ENCODE measurements at places on chromosomes 12 and 14.

DNA sequence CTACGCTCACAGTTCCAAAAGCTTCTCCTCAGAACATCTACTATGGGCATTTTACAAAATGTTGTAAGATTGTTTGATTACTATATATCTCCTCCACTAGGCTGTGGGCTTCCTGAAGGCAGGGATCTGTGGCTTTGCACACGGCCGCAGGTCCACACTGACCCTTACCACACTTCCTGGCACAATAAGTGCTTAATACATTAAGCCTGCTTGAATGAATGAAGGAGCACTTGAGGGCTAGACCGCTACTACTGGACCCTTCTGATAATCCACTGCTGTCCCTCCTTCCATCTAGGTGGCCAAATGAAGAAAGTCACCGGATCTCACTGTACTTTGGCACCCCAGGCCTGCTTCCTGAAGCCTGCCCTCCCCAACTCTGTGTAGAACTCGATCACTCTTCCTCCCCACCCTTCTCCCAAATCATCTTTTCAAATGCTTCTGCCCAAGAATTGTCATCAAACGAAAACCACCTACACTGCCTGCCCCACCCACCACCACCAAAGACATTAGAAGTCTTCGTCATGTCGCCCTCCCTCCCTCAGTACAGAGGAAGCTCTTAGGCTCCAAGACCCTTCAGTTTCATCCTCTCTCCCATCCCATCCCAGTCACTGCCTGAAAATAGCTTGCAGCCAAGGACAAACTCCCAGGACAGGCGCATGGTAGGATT is 596 bp upstream of the ZBTB39 start:
- DNase-seq, result no peak

DNA sequence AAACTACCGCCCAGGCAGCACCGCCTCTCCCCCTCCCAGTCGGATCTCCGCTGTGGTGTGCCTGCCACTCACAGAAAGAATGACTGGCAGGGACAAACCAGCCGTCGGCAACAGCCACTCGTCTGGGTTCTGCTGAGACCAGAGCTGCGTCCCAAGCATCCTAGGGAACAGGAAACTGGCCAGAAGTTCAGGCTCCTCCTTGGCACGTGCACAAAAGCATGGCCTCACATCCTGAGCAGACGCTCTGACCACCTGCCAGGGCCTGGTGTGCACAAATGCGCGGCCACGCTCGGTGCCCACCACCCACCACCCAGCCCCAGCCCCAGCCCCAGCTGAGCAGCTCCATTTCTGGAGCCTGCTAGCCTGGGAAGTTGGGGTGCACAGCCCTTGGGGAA is 214.8 kb downstream of the DPF3 start:
- no peak for DNase-seq

- peak; percentile 51 for DNase-seq
Observed at GRCh38 chr12:93376436-93377251, 1.1 kb upstream of the NUDT4 start.

GRCh38 chr12:94725375-94726168 is 75.2 kb upstream of the TMCC3 start:
- DNase-seq, result peak; percentile 39

- no peak for DNase-seq
Observed at GRCh38 chr14:105475269-105476096, 862 bp downstream of the CRIP2 start.

DNA sequence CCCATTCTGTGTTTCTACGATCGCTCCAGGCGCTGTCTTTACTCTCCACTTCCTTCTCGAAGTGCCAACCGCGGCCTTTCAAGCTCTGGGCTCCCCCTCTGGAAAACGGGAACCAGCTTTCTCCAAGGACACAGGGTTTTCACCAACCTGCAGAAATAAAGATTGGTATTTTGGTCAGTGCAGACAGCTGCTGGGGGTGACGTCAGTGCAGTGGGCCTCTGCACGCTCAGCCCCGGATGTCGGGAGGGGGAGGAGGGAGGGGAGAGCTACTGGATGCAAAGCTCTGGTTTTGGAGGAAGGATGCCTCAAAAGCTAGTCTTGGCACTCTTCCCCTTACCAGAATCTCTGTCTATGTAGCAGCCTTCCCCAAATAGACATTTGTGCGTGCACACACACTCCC is 19.9 kb downstream of the HRK start:
- peak; percentile 56 for DNase-seq

GRCh38 chr14:89445273-89445973 is 28.4 kb upstream of the FOXN3 start:
- DNase-seq, result peak; percentile 73

GRCh38 chr14:102902523-102903247 is 19.8 kb upstream of the AMN start:
- DNase-seq, result no peak

GRCh38 chr12:753611-754472 is 1.5 kb downstream of the WNK1 start:
- peak; percentile 77 for DNase-seq

DNA sequence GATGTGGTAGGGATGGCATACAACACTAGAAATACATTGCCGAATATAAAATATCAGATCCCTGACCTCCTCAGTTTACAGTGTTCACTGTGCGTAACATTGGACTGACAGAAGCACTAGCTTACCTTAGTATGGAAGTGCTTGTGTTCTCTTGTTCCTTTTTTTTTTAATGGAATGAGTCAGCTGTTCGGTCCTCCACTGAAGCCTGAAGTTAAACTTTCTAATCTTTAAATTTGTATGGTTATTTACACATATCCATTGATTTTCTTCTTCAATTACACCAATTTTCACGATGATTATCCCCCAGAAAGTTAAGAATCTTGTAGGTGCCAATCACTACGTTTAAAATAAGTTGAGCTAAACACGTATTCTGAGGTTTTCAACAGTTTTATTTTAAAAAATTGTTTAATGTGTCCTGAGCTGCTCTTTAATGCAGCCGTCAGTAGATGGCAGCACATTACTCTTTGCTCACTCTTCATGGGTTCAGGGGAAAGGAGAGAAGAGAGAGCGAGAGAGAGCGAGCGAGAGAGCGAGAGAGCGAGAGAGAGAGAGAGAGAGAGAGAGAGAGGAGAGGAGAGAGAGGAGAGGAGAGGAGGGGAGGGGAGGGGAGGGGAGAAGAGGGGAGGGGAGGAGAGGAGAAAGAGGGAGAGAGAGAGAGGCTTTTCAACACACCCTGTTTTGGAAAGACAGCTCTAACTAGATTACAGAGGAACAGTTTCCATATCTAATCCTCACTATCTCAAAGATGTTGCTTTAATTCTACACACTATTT is 134.7 kb upstream of the SCAF11 start:
- peak; percentile 82 for DNase-seq

DNA sequence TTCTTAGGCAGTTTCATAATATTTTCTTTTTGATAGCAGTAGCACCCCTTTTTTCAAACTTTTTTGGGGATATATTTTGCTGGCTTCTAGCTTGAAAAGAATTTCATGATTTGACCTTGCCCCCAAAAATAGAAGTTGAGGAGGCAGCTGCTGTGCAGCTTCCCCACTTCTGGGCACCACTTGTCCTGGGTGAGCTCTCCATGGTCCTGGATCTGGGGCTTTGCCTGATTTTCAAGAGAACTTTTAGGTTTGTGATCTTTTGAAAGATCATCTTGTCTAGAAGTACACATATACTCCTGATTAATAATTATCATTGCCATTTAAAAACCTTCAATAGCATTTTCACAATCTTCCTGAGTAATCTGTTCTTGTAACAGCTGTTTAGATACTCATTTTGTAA is 271.6 kb downstream of the NPAS3 start:
- DNase-seq, result peak; percentile 8

DNA sequence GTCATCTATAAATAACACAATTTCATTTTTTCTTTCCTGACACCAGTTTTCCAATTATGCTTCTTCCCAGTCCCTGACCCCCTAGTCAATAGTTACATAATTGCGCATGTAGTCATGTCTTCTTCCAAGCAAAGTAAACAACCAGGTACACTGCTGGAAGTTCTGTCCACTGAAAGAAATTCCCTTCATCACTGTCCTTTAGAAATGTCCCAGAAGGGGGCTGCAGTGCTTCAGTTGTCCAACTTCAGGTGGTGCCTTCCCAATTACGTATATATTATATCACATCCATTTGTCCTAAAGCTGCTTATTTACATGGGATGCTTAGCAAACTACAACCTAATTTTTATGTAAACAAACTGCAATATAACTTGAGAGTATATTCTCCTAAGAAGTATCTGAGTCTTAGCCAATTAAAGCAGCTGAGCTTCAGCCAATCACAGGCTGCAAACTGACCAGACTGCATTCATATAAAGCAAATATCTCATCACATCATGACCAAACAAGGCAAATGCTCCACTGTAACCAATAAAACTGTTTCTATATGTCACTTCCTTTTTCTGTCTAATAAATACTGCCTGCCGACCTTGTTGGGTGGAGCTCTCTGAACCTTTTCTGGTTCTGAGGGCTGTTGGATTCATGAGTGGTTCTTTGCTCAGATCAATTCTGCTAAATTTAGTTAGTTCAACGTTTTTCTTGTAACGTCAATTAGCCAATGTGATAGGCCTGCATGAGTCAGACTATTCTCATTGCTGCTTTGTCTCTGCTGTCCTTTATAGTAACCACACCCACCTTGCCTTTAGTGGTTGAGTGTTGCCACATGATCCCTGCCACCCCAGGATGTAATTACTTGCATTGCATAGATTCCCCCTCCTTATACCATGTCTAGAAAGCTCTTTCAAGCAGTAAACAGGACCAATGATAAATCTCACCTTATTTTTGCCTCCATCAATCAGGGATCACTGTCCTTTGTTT is 239.3 kb downstream of the ALG10B start:
- DNase-seq, result peak; percentile 34

DNA sequence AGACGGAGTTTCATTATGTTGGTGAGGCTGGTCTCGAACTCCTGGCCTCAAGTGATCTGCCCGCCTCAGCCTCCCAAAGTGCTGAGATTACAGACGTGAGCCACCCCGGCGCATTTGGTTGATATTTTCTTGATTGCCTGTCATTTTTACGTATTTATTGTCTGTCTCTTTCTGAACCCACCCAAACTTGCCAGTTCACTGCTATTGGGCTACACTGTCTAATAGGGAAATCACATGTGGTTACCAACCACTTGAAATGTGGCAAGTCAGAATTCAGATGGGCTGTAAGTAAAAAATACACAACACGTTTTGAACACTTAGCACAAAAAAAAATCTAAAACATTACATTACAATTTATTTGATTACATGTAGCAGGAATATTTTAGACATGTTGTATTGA is 2.1 kb downstream of the WSB2 start:
- DNase-seq, result no peak

GRCh38 chr14:53108292-53109104 is 44.6 kb downstream of the DDHD1 start:
- DNase-seq, result peak; percentile 9

GRCh38 chr12:19997656-19998400 is 370.5 kb upstream of the PDE3A start:
- no peak for DNase-seq

GRCh38 chr14:91241863-91242262 is 2.6 kb downstream of the GPR68 start:
- DNase-seq, result peak; percentile 84

DNA sequence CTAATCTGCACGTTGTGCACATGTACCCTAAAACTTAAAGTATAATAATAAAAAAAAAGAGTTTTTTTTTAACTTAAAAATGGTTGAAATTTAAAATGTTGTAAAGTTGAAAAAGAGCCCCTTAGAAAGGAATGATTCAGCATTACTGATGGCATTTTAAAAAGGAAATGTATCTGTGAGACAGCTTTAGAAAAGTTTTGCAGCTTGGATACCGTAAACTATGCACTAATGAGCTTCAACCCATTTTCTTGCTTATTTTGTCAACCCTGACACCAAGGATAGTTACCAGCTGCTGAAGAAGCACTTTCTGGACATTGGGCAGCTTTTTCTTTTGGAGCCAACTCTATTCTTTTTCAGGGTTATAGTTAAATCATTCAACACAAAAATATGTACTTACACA is 4.3 kb downstream of the BICD1 start:
- DNase-seq, result no peak
